ENCODE measurements at places on chromosomes 11 and 22.

- no peak for DNase-seq
Measured at GRCh38 chr11:119460582-119460981, 37.6 kb upstream of the THY1 start.

DNA sequence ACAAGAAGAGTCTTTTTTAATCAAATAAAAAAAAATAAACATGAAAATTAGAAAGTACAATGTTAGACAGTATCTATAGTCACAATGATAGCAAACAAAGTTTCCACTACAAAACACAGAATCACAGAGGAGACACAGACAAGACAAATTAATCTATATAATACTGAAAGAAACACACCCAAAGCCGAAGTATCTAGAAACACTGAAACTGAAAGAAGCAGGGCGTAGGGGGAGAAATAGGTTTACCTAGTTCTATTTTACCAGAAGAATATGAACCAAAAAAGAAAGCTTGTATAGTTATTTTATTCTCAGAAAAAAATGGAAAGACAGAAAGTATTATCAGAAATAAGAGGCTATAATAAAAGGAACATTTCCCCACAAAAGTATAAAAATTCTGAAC, 27.1 kb upstream of the NUP50 start:
- DNase-seq, result no peak

GRCh38 chr22:44718418-44718817, 16.4 kb downstream of the PRR5 start:
- DNase-seq, result no peak

- no peak for DNase-seq
Measured at GRCh38 chr11:70631624-70632047, 233.3 kb downstream of the CTTN start.

DNA sequence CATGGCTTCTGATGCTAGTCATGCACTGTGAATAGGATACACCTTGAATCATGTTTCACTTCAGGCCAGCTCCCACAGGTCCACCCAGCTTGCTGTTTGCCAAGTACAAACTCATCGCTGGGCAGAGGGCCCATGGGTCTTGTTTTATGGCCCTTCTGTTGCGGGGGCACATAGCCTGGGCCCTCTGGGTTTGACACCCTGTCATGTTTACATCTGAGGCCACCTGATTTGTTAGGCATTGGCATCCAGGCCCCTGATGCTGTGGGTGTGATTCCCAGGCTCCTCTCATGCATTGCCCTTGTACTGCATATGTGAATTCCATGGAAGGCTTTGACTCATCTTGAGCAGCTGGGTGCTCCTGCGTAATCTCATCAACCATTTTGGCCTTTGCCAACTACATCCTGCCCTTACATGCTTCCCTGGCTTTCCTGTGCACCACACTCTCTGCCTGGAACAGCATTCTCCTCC, 32.6 kb downstream of the PPFIBP2 start:
- no peak for DNase-seq

DNA sequence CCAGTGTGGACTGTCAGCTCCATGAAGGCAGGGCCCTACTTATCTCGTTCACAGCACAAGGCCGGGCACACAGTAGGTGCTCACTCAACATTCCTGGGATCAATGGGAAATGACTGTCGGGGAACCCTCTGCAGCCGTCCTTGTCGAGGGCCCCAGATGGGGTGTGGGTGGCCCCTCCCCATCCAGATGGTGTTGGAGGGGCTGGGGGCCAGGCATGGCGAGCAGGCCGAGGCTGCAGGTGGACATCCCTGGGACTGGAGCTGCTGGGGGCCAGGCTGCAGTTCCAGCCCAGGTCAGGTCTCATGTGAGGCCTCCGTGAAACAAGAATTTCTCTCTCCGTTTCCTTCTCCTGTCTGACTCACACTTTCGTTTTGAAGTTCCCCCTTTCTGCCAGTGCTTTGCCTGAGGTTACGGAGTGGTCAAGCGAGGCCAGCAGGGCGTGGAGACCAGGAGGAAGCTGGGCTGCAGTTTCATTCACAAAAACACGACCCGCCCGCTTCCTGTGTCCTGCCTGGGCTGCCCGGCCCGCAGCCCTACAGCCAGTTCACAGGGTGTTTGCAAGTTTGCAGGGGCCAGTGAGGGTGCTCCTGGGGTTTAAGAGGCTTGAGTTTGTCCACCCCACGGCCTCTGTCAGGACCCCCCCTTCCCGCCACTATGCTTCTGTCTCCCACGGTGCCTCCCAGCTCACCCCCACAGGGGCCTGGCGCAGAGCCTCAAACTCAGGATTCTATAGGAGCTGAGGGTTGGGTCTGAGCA, 4.5 kb downstream of the MYEOV start:
- no peak for DNase-seq
